ENCODE measurements at places on chromosomes 16 and 17.

GRCh38 chr16:12191102-12191501, 214.6 kb downstream of the SNX29 start:
- DNase-seq, result no peak

DNA sequence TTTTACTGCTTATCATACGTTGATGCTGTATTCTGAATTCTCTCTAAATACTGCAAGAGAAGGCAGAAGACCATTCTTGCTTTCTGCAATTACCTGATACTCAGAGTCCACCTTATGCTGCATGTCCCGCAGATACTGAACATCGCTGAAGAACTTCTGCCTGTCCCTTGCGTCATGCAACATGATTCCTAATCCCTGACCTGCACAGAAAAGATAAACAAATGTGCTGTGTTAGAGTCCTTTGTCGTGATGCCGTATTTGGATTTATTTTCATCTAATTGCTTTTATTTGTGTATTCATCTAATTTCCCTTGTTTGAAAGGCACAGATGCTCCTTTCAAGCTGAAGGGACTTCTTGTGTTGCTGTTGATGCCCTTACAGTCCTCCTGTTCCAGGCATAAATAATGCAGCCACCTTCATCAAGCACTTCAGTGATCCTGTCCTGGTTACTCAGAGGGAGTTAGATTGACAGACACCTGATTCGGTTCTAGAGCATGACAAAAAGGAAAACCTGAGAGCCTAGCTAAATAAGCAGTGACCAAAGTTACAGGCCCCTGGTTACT, 6.5 kb downstream of the MARCHF10 start:
- DNase-seq, result no peak

DNA sequence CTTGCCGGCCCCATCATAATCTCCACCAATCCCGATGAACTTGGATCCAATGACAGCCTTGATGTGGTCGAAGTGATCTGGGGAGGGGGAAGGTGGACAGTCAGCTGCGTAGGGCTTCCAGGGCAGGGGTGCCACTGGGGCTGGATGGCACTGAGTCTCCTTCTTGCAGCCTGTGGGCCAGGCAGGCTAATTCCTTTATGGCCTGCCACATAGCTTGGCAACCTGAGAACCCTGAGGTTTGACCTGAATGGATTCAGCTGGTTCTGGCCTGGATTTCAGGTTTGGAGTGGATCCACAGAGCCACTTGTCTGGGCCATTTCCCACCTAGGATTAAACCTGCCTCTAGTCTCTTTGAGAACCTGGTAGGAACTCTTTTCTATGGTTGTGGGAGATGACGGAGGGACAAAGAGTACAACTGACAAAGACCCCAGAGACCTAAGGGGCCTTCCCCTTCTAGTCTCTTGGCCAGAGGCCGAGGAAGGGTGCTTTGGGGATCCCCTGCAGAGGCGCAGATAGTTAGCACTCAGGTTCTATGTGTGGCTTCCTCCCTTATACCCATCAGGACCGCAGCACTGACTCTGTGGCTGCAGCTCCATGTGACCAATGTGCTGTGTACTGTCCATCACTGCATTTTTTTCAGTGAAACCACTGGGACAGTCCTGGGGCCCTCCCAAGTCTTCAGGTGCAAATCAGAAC, 9.2 kb upstream of the DPEP3 start:
- DNase-seq, result no peak

GRCh38 chr16:534135-534534, 6.6 kb downstream of the CAPN15 start:
- no peak for DNase-seq

DNA sequence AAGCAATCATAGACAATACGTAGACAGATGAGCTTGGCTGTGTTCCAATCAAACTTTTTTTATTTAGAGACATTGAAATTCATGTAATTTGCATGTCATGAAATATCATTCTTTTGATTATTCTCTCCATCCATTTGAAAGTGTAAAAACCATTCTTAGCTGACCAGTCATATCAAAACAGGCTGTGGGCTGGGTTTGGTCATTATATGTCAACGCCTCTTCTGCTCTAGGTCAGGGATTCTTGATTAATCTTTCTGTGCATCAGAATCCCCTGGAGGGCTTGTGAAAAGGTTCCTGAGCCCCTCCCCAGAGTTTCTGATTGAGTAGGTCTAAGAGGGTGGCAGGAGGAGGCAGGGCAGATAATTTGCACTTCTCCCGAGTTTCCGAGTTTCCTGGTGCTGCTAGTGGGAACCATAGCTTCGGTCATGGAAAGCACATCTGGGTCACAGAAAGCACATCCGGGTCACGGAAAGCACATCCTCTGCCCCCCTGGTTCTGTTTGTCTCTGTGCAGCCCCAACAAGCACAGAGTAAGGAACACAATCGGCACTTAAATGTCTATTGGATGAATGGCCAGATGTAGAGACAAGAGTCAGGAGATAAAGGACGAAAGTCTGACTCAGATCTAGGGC, 16.4 kb downstream of the PIMREG start:
- DNase-seq, result no peak

- no peak for DNase-seq
These were observed 121.6 kb downstream of the ZNF423 start for GRCh38 chr16:49734331-49734730.

DNA sequence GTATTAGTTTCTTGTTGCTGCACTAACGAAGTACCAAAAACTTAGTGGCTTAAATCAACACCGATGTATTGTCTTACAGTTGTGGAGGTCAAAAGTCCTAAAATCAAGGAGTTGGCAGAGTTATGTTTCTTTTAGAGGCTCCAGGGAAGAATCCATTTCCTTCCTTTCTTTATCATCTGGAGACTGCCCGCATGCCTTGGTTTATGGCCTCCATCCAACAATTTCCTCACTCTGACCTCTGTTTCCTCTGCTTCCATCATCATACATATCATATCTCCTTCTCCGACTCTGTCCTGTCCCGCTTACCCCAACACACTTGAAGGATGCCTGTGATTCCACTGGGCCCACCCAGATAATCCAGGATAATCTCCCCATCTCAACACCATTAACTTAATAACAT, 627.8 kb downstream of the KCNJ2 start:
- no peak for DNase-seq

DNA sequence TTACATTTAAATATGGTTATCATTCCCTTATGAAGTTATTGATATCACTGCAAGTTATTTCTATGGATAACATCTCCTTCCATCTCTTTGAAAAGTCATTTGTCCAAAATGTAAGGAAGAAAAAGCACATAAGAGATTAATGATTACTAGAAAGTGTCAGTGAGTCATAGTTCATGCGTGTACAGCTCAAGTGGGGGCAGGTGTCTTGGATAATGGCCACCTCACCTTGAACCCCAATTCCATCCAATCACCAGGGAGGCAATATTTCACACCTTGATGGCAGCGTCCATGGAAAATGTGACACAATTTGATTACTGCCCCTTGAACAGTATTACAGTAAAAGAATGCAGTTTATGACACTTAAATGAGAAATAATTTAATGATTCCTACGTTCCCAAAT, 358.3 kb upstream of the SOX9 start:
- DNase-seq, result no peak

- no peak for DNase-seq
These were observed 2.2 kb upstream of the LIMD2 start for GRCh38 chr17:63701868-63702720.

DNA sequence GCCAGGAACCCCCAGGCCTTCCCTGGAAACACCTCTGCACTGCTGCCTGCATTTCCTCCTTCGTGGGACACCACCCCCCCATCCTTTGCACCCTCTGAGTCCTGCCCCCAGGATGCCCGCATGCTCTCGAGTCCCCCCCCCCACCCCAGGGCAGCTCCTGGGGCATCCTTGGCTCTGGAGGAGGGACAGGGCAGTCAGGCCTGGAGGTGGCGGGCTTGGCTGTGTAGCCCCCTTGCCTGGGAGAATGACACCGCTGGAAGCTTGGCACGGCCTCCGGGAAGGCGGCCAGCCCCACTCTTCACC, 98.9 kb upstream of the GSE1 start:
- DNase-seq, result no peak

DNA sequence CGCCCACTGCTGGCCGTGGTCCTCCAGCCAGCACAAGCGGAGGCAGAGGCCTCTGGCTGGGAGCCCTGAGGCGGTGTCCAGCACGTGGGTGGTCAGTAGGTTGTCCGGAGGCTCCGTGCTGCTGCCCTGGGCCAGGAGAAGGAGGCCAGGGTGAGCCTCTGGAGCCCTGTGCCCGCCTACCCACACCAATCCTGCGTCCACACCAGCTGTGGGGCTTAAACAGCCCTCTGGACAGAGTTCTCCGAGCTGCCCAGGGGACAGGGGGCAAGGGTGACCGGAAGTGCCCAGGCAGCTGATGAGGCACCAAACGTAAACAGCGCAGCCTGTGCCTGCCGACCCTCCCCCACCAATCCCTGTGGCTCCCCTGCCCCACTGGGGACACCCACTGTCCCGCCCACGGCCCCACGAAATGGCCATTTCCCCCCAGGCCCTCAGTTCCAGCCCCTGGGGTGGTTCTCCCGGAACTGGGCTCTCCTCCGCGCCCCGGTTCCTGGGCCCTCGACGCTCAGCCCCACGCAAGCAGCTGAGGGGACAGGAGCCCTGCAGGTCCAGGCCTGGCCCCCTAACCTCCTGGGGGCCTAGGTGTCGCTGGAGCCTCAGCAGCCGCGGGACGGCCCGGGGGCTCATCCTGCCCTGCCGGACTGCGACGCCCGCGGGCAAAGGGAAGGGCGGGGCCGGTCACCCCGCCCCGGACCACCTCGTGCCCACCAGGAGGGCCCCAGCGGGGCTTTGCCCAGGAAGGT, 27.9 kb upstream of the DBNDD1 start:
- DNase-seq, result peak; percentile 8

- DNase-seq, result no peak
These were observed 36.5 kb upstream of the TOB1 start for GRCh38 chr17:50902372-50903353.

GRCh38 chr16:2006317-2006716, 3.3 kb downstream of the ZNF598 start:
- DNase-seq, result no peak

DNA sequence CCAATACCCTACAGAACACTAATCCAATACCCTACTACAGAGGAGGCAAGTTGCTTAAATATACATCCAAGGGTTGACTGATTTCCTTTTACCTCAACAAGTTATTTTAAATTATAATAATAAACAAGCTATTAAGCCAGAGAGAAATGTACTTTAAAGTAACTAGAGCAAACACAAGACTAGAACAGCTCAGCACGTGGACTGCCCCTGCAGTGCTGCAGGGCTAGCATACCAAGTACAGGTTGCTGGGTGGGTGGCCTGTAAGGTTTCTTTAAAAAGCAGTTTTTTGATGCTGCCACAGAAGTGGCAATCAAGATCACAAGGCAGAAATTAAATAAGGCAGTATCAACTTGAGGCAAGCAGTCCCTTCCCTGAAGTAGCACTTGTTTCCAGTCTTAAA, 63.5 kb downstream of the PARN start:
- DNase-seq, result no peak

DNA sequence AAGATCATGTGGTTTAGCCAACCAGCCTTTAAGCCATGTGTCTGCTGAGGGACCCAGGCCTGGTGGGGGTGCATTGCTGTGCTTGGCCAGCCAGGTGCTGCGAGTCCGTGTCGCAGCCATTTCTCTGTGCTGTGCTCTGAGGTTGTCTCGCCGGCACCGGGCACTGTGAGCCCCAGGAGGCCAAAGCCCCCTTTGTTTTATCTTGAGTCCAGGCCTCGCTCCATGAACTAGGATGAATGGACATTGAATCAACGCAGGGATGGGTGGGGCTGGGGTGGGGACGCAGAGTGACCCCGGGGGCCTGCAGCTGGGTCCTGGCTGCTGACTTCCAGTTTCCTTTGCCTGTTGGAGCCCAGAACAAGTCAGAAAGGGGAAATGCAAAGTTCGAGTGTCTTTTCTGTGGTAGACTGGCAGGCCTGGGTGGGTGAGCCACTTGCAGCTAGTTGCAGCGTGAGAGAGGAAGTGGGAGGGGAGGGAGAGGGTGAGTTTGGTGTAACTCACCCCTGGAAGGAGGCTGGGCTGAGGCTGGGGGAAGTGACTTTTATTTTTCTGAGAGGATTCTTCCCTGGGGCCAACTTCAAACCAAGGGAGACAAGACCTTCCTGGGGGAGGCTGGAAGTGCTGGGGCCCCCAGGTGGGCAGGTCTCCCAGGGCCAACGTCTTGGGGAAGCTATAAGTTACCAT, 324.7 kb downstream of the SEC14L1 start:
- no peak for DNase-seq

DNA sequence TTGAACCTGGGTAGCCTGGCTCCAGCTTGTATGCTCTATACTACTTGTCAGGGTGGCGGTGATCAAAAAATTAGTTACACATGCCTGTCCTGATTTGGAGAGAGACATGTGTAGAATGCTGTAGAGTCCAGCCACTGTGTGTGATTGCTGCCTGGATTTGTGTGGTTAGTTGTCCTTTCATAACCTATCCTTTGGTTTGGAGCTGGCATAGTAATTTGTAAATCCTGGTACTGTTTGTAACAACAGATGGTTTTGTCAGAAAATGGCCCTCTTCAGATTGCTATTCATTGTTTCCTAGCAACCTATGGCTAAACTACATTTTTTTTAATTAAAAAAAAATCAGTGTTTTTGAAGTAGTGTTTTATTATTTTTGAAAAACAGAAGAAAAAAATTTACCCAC, 30.5 kb downstream of the ETV4 start:
- DNase-seq, result no peak

DNA sequence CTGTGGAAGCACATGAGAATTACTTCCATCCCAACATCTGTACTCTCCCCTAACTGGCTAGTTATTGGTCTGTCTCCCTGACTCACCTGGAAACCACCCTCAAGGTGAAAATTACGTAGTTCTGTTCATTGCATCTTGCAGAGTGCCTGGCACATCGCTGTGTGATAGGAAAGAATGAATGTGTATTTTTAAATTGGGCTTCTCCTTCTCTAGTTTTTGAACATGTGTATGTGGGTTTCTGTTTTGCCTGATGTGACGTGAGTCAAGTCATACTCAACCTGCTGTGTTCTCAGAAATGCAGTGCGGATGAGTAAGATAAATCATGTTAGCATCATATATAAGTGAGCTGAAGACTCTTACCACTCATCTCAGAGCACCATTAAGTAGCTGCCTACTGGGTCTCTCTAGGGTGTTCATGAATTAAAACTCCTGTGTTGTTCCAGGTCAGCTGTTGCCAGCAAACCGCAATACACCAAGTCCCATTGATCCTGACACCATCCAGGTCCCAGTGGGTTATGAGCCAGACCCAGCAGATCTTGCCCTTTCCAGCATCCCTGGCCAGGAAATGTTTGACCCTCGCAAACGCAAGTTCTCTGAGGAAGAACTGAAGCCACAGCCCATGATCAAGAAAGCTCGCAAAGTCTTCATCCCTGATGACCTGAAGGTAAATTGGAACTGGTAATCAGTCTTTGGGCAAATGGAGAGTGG, 50.2 kb downstream of the HLF start:
- no peak for DNase-seq

GRCh38 chr17:74117087-74117698, 86.3 kb upstream of the RPL38 start:
- no peak for DNase-seq

GRCh38 chr17:68255731-68256538, 8.1 kb downstream of the AMZ2 start:
- no peak for DNase-seq

- DNase-seq, result no peak
These were observed 5.5 kb downstream of the FOXC2 start for GRCh38 chr16:86572041-86572521.

- no peak for DNase-seq
These were observed 255.7 kb downstream of the RBFOX3 start for GRCh38 chr17:79355165-79355564.
